ENCODE measurements at places on chromosomes 16 and 17.

- DNase-seq: no peak
Observed at GRCh38 chr16:83793179-83793578, 14.6 kb upstream of the HSBP1 start.

- no peak for DNase-seq
Observed at GRCh38 chr17:81163703-81164370, 1.5 kb upstream of the PVALEF start.

- DNase-seq: no peak
Observed at GRCh38 chr16:8936421-8936820, 27.3 kb downstream of the USP7 start.

DNA sequence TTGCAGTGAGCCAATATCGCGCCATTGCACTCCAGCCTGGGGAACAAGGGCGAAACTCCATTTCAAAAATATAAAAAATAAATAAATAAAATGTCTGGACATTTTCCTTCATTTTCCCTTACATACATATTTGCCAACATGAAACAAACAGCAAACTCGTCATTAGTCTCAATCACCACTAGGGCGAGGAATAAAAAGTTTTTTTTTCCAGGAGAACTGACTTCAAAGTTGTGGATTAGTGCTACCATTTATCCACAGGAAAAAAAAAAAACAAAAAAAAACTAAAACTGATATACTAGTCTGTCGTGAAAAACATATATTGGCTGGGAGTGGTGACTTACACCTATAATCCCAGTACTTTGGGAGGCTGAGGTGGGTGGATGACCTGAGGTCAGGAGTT, 77.0 kb upstream of the MTMR4 start:
- DNase-seq: no peak

- no peak for DNase-seq
Observed at GRCh38 chr16:22353933-22354541, 20.4 kb downstream of the CDR2 start.

GRCh38 chr17:76132574-76133338, 8.3 kb downstream of the FOXJ1 start:
- DNase-seq: no peak

- DNase-seq: no peak
Observed at GRCh38 chr17:80844418-80844990, 147.1 kb upstream of the CHMP6 start.

GRCh38 chr17:17780922-17781590, 55.7 kb downstream of the SREBF1 start:
- DNase-seq: no peak

- peak; percentile 98 for DNase-seq
Observed at GRCh38 chr16:19555186-19555937, at the start of gene VPS35L. VPS35L (plus strand) TSS chr16:19555703; CDS start chr16:19555730, 27 bp downstream.

- peak; percentile 9 for DNase-seq
Observed at GRCh38 chr17:4632581-4632920, 8.9 kb downstream of the ALOX15 start.

DNA sequence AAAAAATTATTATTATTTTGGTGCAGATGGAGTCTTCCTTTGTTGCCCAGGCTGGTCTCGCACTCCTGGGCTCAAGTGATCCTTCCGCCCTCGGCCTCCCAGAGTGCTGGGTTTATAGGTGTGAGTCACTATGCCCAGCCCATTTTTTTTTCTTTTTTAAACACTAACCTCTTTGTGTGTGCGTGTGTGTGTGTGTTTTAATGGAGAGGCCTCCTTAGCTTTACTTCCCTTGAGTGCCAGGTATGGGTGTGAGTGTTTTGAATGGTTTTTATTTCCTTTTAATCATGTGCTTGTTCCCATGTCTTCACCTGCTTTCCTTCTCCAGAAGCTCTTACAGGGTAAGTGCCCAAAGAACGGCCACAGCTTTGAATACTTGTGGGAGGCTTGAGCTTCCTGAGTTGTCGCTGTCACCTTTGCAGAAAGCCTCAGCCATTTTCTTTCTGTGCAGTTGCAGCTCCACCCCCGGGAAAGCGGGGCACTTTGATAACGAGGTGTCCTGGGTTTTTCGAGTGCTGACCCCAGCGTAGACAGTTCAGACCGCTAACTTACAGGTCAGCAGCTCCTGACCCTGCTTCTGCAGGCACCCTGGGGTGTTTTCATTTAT, 22.6 kb downstream of the AKAP1 start:
- DNase-seq: no peak

GRCh38 chr16:30030011-30030685, 923 bp downstream of the TLCD3B start:
- no peak for DNase-seq

Measured in sciatic nerve (tissue), 2 donors.